Left ventricle myocardium inferior (tissue), 1 donor: ENCODE measurements at places on chromosomes 6 and 20. TPM values are rescaled to one million over a fixed set of nuclear protein-coding genes. Genes with fewer than 3 reads are reported as not detected.

DNA sequence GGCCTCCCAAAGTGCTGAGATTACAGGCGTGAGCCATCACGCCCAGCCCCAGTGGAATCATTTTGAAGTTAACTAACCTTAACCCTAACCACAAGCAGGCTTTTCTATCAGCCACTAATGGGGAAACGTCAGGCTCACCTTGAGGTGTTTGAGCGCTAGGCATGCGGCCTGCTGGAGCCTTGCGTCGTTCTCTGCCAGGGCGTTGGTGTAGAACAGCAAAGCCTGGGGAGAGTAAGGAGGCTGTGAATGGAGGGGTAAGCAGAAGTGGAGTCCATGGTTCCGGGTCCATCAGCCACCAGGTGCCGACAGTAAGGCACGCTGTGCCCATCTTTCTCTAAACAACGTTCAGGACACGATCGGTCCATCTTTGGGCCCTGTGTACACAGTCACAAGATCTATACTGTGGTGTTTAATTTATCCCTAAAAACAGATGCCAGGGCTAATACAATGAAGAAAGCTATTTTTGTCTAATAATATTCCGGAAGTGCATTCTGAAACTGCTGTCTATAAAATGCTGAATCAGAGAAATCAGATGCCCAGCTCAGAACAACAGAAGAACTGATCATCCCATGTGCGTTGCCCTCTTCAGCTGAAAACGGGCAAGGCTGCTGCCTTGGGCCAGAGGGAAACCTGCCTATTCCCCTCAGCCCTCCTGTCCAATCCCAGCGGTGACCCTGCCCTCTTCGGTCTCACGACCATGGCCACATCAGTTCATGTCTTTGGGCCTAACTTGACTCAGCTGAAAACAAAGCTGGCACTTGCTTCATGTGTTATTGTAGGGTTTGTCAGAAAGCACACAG is 79.6 kb downstream of the PTPN1 start:
- no peak for DNase-seq

DNA sequence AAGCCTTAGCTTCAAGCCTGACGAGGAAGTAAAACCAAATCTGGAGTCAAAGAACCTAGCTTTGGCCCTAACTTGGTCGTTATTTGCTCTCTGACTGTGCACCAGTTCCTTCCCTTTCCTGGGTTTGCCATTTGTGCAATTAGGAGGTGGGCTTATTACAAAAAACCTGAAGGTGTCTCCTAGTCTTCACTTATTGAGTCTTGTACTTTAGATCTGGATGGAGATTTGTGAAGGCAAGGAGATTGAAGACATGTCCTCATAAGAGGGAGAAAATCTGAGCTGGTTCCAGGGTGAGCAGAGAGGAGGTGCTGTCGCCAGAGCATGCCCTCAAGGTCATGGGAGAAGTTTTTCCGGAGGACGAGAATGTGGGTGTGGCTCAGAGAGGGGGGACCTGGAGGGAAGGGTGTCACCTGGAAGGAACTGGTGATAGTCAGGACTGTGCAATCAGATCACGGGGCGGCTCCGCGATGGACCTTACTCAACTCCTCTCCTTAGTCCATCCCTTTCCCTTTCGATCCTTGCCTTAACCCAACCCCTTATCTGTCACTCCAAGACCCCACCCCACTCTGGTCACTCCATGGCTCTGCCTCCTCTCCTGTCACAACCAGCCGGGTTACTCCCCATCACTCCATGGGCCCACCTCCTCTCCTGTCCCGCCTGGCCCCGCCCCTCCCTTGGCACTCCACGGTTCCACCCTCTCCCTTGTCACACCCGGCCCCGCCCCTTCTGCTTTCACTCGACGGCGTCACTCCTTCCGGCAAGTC is 588 bp upstream of the ACSS2 start:
- DNase-seq, result peak; percentile 100

- no peak for DNase-seq
These were observed 209.0 kb downstream of the SYNE1 start for GRCh38 chr6:152428126-152428525.

DNA sequence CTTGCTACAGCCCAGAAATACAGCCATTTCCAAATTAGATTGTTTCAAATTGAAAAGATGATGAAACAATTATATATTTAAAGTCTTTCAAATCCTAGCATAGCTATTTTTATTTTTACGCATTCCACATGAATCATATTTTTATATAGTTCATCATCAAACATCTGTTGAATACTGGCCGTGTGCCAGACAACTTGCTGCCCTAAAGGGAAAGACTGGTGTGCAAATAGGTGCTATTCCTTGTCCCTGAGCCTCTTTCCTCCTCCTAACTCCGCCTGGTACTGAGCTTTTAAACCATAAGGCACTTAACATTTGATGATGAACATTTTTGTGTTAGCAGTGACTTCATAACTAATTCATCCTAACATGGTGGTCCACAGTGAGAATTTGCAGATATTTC is 18.7 kb upstream of the PLCG1 start:
- DNase-seq, result no peak

SLC17A2 gene
- not detected for total RNA-seq
